Naive thymus-derived CD8-positive, alpha-beta T cell (primary cell): ENCODE measurements at places on chromosomes 1 and 21.

GRCh38 chr1:202069662-202070061 is 53.1 kb upstream of the GPR37L1 start:
- DNase-seq = no peak

DNA sequence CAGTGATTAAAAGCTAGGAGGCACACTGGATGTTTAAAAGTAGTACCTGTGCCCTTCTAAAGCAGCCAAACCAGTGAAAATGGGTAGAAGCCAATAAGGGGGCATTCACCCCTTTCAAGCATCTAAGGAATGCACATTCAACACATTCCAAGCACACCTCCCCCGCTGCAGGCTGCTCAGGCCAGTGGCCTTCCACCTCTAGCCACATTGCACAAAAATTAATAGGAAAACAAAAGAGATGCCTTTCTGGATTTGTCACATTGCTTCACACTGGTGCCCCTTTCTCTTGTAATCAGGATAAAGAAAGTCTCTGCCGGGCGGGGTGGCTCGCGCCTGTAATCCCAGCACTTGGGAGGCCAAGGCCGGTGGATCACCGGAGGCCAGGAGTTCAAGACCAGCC is 834.0 kb downstream of the USP25 start:
- no peak for DNase-seq

- no peak for DNase-seq
Observed at GRCh38 chr1:167082511-167083027, 7.6 kb downstream of the GPA33 start.

DNA sequence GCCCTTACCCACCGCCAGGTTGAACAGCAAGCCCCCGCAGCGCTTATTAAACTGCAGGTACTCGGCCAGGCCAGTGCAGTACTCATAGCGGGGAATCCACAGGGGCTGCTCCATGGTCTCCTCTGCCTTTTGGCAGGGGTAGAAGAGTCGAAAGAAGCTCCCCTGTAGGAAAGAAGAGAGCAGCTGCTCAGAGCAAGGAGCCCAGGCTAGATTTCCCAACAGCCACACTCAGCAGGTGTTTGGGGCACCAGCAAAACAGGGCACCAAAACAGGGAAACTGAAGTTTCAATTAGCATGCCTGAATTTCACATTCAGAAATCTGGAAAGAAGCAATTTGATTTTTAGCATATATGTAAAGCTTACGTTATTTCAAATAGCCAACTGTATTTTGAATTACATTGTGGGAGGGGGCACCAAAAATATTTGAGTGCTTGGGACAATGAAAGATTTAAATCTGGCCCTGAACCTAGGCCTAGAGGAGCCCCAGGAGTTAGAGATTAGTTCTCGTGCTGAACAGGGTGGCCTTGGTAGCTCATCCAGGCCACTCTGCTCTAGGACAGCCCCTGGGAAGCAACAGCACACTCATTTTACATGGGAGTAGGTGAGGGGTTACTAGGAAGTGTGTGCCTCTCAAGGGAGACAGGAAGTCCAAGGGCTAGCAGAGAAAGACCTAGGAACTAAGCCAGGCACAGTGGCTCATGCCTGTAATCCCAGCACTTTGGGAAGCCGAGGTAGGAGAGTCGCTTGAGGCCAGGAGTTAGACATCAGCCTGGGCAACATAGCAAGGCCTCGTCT is 8.2 kb downstream of the PAFAH2 start:
- DNase-seq = no peak

GRCh38 chr1:207866471-207867135 is 44.3 kb downstream of the CD34 start:
- peak; percentile 39 for DNase-seq

GRCh38 chr1:196486346-196486745 is 121.9 kb downstream of the KCNT2 start:
- no peak for DNase-seq

DNA sequence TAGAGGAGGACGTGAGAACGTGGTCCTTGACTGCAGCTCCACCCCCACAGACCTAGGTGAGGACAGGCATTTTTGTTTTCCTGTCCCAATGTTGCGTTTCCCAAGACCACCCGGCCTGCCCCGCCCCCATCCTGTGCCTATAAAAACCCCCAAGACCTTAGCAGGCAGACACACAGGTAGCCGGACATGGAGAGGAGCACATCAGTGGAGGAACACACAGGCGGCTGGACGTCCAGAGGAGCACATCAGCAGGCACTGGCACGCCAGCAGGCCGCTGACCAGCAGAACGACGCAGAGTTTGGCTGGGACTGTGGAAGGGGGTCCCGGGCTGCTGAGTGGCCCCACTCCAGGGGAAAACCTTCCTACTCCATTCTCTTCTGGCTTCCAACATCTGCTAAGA is 12.7 kb upstream of the HMGCL start:
- DNase-seq = no peak

GRCh38 chr1:93715529-93716126 is 34.0 kb upstream of the BCAR3 start:
- DNase-seq = no peak

- DNase-seq = no peak
Observed at GRCh38 chr1:206006946-206007345, 3.8 kb upstream of the RAB7B start.

DNA sequence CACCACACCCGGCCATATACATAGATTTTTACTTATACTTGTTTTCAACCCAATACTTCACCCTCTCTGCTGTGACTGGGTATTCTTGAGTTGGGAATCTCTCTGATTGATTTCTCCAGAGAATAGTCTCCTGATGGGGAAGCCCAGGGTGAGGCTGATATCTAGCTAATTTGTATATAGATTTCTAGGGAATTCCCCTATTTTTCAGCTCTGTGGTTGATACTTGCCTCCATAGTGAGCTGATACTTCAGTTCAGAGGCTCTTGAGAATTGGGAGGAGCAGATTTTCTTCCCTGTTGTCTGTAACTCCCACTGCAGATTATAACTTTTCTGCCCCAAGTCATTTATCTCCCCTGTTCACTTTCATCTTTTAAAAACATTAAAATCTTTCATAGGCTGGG is 14.5 kb upstream of the SH3BGRL3 start:
- DNase-seq = no peak

DNA sequence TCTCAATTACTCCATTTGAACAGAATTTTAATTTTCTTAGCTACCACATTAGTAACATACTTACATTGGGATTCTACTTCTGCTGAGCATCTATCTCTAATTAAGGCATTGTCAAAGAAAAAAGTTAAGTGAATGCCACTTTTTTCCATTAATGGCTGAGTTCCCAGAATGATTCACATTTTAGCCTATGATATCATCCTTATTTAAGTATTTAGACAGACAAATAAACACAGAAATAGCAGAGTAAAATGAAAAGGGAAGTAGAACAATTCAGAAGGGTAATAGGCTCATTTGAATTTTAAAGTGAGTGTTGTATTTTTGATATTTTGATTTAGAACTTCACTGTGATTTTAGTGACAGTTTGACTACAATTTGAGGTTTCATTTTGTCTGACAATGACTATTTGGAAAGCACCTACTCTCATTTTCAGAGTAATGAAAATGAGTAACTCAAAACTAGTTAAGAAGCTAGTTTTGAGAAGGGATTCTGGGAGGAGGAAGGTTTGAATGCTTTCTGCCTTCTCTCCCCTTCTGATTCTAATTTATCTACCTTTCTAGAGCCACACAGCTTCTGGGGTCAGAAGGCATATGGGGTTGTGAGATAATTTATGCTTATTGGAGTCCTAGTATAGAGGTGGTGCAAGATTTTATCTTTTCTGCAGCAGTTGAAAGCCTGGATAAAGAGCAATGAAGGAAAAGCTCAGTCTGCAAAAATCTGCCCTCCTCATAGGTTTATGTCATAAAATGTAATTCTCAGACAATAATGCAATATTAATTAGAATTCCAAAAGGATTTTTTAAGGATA is 15.5 kb downstream of the LYPLAL1 start:
- DNase-seq = no peak

DNA sequence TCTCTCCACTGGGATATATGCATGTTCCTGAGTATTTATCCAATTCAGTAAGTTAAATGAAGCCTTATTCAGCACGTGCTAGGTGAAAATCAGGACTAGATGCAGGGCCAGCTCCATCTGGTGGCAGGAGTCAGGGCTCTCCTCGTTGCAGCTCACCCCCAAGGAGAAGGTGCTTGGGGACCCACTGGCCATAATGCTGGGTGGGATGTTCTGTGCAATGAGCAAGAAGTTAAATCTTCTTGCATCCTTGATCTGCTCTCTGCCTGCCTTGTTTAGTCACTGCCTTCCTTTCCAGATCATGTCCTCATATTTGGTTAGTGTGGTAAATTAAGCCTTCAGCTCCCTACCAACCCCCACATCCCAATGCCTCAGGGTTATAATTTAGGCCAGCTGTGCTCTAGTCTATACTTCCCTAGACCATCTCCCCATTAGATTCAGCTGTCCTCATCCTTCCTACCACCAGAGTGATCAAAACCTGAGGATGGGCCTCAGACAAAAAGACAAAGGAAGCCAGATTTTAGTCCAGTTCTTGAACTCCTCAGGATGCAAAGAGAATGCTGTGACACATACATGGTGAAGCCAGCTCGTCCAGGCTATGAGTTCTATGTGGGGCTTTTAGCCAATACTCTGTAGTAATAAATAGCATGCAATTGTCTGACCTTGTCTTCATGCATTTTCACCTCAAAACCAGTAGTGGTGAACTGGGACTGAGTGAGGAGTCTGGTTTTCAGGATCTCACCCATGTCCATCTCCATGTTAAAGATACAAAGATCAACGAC is 55.9 kb downstream of the SEC16B start:
- DNase-seq = no peak

GRCh38 chr1:230127105-230128054 is 60.3 kb downstream of the GALNT2 start:
- no peak for DNase-seq

DNA sequence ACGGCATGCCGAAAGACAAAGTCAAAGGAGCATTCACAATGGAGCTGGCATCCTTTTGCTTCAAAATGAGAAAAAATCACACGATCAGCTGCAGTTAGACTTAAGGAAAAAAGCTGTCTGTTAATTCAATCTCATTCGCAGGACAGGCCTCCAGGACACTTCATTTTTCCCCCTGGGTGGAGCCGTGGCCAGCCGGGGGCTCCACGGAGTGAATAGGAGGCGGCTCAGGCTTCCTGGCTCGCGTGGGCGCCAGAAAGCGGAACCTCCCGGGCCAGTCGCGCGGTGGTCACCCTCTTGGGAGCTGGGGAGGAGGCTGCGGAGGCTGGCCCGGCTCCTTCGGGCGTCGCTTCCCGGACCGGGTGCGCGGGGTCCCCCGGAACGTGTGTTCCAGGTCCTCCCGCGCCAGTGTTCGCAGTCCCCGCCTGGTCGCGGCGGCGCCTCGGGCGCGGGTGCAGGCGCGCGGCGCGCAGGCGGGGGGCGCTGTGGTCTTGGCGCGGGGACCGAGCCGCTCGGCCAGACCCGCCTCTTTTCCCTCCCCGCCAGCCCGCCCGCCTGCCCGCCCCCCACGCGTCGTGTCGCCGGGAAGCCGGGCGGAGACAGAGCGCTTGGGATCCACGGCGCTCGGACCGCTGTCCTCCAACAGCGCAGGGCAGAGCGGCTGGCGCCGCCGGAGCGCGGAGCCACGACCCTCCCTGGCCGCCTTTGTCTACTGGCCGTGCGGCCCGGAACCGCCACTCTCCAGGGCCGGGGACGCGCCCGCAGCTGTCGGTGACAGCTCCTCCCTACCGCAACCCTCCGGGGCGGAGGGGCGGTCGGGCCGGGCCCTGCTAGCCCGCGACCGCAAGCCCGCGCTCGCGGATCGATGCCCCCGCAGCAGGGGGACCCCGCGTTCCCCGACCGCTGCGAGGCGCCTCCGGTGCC is at the start of gene RHOU:
Gene RHOU (plus strand): TSS at position 599 of the 921 bp plus-strand sequence. CDS start 264 bp downstream, at position 863.
- peak; percentile 77 for DNase-seq

GRCh38 chr1:180280617-180281016 is 50.6 kb downstream of the LHX4 start:
- no peak for DNase-seq

DNA sequence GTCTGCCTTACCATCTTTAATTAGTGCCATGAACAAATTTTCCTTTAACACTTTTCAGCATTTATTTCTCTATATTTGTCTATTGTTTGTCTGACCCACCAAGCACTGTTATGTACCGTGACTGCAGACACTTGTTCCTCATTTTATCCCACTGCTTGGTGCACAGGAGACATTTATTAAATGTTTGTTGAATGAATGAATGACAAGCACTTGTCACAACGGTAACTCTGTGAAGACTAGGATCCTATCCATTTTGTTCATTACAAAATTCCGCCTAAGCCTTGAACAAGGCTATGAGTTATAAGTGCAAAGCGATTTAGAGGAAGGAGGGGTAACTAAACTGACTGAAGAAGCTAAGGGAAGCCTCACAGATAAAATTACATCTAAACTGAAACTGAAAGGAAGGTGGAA is 379 bp upstream of the STRIP1 start:
- DNase-seq = no peak

DNA sequence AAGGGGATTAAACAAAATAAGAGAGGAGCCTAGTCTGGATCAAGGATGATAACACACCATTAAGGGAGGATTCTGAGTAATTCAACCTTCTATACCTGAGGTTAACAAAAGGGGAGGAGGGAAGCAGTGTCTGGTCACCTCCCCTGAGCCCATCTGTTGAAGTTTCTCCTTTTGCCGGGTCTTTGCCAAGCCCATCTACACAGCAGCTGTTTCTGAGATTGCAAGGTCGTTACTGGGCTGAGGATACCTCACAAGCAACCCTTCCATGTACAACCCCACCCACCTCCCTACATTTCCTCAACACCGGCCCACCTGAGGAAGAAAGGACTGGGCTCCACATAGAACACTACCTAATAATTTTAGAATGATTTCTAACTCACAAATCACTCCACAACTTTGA is 26.3 kb downstream of the LRRC52 start:
- no peak for DNase-seq

DNA sequence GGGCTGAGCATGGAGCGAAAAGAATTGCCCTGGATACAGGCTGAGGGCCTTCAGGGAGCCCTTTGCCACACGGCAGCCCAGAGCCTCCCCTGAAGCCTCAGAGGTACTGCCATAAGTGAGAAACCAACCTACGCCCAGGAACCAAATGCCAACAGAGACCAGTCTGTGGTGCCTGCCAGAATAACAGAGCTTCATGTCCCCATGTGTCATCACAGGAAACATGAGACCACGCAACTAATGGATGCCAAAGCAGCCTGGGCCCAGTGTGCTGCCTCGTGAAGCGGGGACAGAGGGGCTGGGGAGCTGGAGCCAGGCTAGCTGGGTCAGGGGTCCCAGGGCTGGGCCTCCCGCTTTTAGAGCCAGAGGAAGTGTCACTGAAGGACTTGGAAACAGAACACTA is 18.7 kb upstream of the STUM start:
- DNase-seq = no peak

DNA sequence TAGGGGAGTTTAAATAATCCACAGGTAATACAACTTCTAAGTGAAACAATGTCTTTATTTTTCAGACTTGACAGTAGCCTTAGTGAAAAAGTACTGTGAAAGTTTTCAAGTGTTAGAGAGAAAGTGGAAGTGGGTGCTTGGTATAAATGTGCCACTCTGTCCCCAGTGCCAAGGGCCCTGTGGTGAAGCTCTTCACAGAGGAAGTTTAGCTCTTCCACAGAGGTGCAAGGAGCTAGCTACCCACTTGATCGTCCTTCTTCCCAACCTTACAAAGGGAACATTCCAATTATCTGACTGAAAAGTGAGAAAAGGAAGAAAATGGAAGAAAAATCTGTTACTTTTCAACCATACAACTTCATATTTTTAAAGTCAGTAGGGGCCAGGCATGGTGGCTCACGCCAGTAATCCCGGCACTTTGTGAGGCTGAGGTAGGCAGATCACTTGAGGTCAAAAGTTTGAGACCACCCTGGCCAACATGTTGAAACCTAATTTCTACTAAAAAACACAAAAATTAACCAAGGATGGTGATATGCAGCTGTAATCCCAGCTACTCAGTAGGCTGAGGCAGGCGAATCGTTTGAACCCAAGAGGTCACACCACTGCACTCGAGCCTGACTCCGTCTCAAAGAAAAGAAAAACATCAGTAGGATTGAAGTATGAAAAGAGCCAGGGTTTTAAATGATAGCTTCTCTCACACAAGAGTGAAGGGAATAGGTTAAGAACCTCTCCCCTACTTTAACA is 41.0 kb upstream of the PTPRC start:
- DNase-seq = no peak
